Left colon (tissue), 2 donors: ENCODE measurements at places on chromosomes 3 and 15.

DNA sequence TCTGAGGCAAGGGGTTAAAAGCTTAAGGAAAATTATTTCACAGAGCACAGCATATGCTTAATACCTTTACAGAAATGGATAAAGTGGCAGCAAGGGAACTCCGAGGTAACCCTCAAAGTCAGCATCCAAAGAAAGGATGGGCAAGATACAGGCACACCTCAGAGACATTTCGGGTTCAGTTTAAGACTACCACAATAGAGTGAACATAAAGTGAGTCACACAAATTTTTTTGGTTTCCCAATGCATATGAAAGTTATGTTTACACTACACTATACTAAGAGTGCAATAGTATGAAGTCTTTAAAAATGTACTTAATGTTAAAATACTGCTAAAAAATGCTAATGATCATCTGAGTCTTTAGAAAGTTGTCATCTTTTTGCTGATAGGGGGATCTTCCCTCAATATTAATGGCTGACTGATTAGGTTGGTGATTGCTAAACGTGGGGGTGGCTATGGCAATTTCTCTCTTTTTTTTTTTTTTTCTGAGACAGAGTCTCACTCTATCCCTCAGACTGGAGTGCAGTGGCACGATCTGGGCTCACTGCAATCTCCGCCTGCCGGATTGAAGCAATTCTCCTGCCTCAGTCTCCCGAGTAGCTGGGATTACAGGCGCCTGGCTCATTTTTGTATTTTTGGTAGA is 10.0 kb downstream of the UBR1 start:
- DNase-seq, result no peak

- no peak for DNase-seq
Measured at GRCh38 chr15:25422021-25422420, 16.8 kb downstream of the UBE3A start.

GRCh38 chr3:186670155-186670554 is 4.3 kb downstream of the HRG start:
- DNase-seq, result no peak

GRCh38 chr15:74651242-74651741 is 35.7 kb downstream of the CLK3 start:
- no peak for DNase-seq

DNA sequence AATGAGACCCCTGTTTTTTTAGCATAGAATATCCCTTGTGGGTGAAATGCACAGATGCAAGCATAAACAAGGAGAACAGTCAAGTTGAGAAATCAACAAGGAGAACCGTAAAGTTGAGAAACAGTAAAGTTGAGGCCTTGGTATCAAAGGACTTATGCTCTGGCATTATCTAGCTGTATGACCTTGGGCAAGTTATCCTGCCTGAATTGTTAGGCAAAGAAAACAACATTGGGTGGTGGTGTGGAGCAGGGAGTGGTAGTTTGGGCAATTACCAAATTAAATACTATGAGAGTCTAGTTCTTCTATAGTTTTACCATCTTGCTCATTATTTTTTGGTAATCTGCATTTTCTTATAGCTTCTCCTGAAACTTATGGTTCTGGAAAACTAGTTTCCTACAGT is 573.4 kb upstream of the ARPP21 start:
- no peak for DNase-seq

DNA sequence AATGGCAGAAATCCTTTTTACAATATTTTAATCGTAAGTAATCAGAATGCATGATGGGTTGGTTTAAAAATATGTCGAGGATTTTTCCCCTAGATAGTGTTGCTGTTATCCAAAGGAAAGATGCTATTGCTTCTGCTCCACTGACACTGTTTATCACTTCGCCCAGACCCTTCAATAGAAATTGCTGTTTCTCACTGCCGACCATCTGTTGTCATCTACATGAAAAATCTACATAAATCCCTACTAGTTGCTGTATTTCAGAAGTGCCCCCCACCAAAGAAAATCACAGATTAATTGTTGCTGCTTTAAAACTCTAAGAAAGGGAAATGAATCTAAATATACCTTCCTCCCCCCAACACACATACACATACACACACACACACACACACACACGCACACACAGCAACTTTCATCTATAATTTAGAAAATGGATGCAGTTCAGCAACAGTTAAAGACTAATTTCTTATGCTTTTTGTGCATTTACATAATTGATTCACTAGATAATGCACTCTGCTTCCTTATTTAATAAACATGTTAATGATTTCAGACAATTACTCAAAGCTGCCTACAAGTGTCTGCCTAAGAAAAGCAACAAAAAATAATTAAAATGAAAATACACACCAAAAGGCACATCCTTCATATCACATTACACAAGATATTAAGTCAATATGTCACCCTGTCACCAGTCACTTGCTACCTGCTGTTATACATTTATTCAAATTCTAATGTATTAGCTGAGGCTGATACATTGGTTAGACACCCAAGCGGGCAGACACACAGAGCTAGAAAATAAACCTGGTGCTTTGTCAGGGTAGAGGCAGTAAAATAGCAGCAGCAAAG is 82.8 kb downstream of the RORA start:
- no peak for DNase-seq

DNA sequence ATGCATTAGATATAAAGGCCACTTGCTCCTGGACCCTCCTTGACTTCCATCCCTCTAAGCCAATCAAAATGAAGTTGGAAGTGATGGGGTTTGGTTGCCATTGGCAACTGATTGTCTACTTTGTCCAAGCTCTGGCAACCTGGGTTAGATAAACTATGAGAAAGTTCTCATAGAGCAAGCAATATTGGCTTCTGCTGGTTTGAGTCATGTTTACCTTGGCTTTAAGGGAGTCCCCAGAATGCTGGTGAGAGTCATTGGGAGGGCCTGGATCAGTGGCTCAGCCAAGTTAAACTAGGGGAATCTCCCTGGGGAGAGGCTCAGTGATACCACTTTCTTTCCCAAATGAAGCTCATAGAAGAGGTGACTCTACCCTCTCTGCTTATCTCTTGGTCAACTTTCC is 176.3 kb upstream of the ROPN1 start:
- DNase-seq, result no peak

- peak; percentile 66 for DNase-seq
Measured at GRCh38 chr3:123799544-123800361, 84.4 kb downstream of the MYLK start.

DNA sequence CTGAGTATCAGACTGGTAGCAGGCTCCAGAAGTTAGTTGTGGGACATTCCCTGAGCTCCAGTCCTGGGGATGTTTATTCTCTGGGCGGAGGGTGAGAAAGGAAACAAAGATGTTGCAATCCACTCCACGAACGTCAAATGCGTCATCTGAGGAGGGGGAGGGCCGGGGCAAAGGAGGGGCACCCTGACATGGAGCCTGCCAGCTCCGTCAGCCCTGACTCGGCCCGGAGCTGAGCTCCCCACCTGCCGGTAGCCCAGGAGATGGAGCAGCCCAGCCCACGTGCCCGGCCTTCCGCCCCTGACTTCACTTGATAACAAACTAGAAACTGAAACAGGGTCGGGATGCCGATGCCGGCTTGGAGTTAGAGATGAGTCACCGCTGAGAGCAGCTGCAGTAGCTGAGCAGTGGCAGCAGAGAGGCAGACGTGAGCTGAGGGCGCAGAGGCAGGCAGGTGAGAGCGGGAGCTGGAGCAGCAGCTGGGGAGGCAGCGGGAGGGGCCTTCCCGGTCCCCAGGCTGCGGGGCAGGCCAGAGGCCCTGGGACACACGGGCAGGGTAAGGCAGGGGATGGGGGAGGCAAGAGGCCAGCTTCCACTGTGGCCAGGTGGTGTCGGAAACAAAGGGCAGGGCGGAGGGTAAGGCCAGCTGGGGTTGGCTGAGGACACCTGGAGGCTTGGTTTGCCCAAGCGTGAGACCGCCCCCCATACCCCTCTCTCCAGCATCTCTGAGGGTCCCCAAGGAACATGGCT is at the start of gene ISG20:
Gene ISG20 (plus strand): TSS at position 391 of the 747 bp plus-strand sequence. CDS start 351 bp downstream, at position 742.
- DNase-seq, result peak; percentile 92

DNA sequence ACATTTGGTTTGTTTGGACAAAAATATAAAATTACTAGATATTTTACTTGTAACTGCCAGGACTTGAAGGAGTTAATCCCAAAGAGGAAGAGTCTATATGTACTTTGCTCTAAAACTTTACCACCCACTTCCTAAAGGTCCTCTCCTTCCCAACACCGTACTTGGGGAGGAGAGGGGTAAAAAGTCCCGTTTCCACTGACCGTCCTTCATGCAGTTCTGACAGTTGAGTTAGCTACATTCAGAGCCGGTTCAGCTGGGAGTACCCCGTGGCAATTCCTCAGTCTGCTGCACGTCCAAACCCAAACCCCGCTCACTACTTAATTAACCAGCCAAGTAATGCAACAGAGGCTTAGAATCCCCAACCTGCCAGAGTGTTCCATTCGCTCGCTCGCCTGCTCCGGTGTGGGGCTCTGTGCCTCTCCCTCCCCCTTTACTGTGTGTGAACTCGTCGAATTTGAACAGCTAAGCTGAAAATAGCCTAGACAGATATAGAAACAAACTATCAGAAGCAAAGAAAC is 519.7 kb downstream of the FOXP1 start:
- peak; percentile 41 for DNase-seq

DNA sequence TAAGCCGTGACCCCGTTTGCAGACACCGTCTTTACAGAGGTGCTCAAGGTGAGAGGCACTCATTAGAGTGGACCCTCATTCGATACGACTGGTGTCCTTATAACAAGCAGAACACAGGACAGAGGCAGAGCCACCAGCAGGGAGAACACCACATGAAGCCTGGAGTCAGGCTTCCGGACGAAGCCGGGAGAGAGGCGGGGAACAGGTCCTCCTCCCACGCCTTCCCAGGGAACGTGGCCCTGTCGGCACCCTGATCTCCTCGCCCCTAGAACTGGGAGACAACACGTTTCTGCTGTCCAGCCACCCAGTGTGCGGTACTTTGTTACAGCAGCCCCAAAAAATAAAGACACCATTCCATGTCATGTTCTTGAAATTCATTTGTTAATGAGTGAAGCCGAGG is 33.6 kb downstream of the ZDHHC19 start:
- DNase-seq, result no peak

DNA sequence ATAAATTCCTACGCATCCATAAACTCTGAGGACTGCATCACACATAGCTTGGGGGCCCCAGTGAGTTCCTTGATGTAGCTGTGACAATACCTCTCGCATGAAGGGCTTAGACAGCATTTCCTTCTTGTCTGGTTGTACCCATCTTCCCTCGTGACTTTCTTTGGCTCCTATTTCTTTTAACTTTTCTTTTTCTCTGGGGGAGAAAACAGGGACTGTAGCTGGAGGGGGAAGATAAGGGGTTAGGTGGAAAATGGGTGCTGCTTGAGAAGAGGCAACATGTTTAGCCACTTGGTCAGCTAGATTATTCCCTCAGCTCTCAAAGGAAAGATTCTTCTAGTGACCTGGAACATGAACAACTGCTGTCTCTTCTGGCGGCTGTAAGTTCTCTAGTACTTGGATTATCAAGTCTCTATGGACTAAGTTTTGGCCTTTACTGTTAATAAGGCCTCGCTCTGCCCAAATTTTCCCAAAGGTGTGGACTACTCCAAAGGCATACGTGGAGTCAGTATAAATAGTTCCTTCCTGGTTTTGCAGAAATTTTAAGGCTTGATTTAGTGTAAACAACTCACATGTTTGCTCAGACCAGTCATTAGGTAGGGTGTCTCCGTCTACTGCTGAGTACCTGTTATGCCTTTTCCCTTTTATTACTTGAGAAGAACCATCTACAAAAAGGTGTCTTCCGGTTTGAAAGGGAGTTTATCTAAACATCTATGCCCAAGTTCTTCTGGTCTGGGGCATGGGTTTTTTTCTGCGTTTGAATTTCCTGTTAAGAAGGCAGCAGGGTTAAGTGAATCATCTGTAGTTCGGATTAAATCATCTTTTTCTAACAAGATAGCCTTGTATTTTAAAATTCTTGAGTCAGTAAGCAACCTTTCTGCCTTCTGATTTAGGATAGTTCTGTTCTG is 21.0 kb upstream of the ATG7 start:
- DNase-seq, result no peak

DNA sequence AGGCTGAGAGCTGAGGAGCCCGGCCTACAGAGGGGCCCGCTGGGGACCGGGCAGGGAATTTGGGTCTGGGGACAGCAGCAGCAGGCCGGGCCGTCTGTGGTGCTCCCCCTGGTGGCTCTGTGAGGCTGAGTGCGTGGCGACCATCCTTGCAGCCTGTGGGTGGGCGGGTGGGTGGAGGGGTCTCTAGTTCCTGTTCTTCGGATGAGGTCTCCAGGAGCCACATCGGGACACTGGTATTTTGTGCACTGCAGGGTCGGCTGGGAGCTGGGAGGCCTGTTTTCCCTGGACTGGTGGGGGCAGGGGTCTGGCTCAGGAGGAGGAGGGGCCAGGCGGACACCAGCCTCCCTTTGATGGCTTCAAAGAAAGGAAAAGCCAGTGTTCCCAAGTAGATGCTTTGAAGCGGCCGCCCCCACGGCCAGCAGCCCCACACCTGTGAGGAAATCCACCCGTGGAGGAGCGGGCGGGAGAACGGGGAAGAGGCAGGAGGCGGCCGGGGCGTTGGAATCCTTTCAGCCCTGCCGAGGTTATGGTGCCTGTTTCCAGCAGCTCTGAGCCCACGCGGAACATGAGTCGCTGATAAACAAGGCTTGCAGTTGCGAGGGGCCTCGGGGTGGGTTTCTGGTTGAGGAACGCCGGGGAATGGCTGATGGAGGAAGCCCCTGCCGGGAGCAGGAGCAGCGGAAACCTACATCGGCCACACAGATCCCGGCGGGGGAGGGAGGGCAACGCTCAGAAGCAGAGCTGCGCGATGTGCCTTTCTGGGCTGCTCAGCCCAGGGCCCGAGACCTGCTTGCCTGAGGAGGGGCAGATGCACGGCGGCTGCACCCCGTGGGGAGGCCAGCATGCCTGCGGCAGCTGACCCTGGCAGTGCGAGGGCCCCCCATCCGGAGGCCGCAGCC is 154.3 kb downstream of the NSMCE3 start:
- DNase-seq, result no peak

GRCh38 chr3:189781415-189781814 is 150.2 kb downstream of the TP63 start:
- DNase-seq, result no peak

GRCh38 chr3:111610189-111610588 is 15.0 kb upstream of the ZBED2 start:
- no peak for DNase-seq

GRCh38 chr3:96734273-96735009 is 80.0 kb upstream of the EPHA6 start:
- no peak for DNase-seq

DNA sequence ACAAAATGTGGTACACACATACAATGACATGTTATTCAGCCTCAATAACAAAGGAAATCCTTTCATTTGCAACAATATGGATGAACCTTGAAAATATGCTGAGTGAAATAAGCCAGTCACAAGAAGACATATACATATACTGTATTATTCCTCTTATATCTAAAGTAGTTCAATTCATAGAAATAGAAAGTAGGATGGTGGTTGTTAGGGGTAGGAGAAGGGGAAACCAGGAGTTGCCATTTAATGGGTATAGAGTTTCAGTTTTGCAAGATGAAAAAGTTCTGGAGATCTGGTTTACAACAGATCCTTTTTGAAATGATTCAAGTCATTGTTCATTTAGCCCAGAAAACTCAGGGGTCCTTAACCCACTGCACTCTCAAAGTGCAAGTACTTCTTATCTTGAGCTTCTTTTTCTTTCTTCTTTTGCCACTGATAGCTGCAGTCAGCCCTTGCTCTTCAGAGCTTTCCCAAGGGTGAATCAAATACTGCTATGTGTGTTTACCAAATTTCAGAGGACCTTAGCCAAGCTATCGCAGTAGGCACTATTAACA is 208.0 kb upstream of the EOMES start:
- DNase-seq, result no peak
